ENCODE measurements at places on chromosomes 7 and 10.

GRCh38 chr10:126191192-126191591, 197.1 kb downstream of the ADAM12 start:
- no peak for DNase-seq

- DNase-seq = no peak
Observed at GRCh38 chr10:85060944-85061343, 732.6 kb downstream of the CCSER2 start.

DNA sequence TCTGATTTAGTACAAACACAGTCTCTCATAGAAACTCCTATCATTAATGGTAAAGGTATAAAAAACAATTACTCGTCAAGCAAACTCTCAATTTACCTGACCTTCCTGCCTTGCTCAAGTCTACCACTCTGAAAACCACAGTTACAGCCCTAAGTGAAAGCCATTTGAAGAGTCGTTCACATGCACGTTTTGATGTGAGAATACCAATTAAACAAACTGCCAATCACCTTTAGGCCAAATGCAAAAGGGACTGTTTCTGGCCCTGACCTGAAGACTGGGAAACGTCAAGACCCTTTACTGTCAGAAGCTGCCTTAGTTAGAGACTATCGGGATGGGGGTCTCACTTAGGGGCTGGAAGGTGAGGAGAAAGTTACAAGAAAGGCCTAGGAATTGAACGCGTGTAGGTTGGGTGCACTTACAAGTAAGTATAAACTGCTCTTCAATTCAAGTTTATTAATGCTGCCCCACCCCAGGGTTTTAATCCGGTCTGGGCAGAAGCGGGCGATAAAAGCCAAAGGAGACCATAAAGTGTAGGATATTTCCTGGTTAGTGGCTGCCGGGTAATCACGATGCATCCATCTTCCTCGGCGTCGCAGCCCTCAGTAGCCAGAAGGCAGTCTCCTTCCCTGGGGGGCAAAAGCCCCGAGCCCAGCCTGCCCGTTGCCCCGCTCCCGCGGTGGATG, 935 bp downstream of the TM9SF3 start:
- DNase-seq = peak; percentile 20

DNA sequence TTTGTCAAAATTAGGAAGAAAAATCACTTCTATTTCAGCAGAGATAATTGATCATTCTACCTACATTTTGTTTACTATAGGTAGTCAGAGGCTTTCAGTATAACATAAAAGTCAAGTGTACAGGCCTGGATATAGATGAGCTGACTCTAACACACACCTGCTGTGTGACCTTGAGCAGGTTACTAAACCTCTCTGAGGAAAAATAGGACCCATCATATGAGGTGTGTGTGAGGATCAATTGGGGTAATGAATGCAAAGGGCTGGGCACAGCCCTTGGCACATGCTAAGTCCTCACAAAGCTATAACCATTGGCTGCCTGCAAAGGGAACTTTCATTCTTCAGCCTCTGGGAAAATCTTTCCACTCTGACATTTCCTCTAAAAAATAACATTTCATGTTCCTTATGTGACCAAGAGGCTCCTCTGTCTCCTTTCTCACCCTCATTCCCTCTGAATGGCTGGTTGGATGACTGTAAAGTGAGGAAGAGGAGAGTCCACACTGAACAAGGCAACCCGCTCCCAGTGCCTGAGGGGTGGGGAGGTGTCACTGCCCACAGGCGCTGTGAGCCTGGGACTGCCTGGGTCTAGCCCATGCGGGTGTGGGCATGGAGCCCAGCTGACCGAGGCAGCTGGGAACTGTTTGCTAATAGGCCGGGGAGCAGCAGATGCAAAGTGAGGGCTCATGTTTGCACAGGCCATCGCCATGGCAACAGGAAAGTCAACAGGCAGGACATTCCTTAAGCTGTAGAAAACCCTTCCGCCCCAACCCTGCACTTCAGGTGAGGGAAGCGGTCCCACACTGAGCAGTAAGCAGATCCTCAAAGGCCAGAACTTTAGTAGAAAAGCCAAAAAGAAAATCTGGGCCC, 36.8 kb downstream of the MYOF start:
- DNase-seq = no peak

GRCh38 chr10:123391275-123392028, 237.2 kb downstream of the BUB3 start:
- DNase-seq = no peak

GRCh38 chr10:86136934-86137333, 229.7 kb downstream of the GRID1 start:
- no peak for DNase-seq

- DNase-seq = no peak
Observed at GRCh38 chr7:68238204-68238805, 1241.7 kb downstream of the TYW1 start.

Measured in T-helper 1 cell (primary cell).